H54 (cell line): ENCODE measurements at places on chromosomes 2 and 18.

DNA sequence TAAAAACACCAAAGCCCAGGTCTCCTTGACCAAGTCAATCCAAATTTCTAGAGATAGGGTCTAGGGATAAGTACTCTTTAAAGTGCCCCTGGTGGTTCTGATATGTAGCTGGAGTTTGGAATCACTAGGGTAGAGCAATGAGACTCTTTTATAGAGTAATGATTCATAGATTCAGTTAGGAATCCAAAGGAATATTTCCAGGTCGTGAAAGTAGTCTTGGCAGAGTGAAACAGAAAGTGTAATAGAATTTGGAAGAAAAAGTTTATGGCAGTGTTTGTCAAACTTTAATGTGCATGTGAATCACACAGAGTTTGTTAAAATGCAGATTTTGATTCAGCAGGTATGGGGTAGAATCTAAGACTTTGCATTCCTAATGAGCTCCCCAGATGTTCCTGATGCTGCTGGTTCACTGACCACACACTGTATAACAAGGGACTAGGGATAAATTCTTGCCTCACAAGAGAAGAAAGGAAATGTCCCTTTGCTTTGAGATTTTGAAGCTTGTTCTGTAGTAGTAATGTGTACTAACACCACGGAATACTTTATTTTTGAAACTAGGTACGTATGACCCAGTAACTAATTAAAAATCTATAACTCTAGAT lies 1.8 kb downstream of the UPP2 start:
- no peak for DNase-seq

DNA sequence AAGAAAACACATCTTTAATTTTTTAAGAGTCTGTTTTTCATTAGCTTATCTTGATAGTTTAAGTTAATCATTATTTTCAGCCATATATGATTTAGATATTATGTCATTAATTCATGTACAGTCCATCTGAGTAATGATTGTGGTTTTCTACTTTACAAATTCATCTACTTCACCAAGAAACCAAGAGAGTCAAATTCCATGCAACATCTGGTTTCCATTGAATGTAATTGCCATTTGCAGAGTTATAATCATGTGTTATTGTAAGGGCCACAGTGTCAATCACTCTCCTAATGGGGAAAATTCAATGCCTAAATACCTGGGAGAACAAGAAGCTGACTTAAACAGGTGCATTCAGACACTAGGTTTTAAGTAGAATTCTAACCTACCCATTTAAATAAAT lies 217.2 kb upstream of the OSR1 start:
- DNase-seq, result no peak

DNA sequence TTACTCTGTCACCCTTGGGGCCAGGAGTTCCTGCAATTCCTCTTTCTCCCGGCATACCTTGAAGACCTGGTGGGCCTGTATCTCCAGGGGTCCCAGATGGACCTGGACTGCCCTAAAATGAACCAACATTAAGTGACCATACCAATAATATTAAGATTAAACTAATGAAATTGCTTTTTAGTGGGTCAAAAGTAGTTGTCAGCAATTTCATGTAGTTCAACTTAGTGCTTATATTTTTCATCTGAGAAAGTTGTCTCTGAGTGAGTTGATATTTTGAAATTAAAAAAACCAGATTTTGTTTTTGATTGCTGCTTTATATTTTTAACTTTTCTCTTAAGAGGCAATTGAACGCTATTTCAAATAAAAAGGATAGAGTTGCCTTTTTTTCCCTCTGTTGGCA lies 83.1 kb downstream of the COL3A1 start:
- DNase-seq, result no peak

GRCh38 chr2:224524657-224525056 lies 60.5 kb downstream of the CUL3 start:
- DNase-seq, result no peak

DNA sequence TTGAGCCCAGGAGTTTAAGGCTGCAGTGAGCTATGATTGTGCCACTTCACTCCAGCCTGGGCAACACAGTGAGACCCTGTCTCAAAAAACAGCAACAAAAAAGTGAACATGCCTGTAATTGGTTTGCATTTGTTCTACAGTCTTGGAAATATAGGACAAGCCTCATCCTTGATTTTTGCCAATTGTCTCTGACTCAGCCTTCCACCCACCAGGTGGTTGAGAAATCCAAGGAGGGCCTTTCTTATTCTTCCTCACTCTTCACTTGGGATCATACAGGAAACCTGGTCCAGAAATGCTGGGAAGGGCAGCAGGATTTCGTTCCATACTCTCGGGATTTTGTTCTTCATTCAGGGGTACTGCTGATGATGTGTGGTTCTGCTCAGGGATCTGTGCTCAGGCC lies 94.6 kb downstream of the CDC42EP3 start:
- no peak for DNase-seq
